CD4-positive, alpha-beta T cell treated with Interleukin-15 for 4 hours (primary cell): ENCODE measurements at places on chromosomes 2 and 18.

DNA sequence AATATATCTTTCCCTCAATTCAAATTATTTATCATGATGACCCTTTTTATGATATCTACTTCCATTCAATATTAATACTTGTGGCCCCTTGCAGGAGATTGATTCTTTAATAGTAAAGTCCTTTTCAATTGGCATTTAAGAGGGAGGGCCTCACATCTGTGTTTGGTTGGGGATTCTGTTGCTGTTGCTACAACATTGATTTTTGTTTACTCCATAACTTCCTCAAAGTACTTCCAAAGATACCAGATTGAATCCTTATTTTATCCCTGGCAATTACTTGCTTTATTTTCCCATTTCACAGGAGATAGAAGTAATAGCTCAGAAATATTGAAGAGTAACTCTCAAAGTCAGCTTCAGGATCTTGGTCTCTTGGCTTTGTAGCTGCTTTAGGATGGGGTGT is 32.8 kb downstream of the MEIS1 start:
- DNase-seq, result no peak

DNA sequence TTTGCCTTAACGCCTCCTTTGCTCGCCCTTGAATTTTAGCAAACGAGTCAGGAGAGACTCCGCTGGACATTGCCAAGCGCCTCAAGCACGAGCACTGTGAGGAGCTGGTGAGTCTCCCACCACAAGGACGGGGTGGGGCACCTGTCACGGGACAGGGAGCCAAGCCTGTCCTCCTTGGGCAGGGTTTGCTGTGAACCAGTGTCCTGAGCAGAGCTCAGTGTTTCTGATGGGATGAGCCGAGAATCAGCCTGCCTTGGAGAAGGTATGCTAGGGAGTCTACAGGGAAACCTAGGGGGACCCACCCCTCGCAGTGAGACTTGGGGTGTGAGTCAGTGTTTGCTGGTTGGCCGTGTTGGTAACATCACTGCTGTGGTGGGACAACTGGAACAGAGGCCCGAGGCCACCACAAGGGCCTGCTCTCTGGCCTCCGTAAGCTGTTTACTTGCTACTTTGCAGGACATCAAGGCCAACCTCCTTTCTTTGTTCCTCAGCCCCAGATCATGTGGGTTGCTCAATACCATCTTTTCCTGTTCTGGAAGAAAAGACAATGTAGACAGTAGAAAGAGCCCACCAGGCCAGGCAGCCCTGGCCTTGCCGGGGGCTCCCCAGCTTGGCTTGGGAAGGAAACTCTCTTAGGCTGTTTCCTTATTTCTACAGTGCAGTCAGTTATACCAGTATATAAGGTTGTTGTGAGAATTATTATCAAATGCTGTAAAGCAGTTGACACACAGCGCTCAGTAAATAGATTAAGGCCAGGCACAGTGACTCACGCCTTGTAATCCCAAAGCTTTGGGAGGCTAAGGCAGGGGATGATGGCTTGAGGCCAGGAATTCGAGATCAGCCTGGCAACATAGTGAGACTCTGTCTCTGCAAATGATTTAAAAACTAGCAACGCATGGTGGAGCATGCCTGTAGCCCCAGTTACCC is 42.4 kb downstream of the ITGB1BP1 start:
- no peak for DNase-seq

DNA sequence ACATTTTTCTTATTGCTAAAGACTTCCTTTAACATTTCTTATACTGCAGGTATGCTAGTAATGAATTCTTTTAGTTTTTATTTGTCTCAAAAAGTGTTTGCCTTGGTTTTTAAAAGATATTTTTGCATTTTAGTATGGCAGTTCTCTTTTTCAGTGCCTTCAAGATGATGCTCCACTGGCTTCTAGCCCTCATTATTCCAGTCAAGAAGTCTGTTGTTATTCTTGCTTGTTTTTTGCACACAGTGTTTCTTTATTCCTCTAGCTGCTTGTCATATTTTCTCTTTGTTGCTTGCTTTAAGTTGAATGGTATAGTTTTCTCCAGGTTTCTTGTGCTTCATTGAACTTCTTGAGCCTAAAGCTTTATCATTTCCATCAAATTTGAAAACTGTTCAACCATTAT is 158.0 kb upstream of the SPHKAP start:
- no peak for DNase-seq

DNA sequence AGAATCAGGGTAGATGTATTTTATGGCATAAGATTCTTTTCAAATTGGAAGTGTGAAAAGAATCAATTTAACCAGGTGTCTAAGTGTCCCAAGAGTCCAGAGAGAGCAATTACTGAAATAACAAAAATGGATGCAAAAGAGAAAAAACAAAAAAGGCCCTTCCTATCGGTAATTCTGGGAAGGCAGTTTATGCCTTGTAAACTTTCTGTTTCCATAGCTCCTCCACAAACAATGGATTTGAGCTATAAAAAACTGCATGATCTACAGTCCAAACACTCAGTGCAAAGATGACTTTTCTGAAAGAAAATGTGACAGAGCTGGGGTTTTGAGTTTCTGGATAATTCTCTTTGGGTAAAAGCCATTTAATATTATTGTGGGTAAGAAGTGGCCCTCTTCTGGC is 366.1 kb downstream of the EN1 start:
- no peak for DNase-seq

GRCh38 chr2:163157411-163157810 is 318.8 kb upstream of the KCNH7 start:
- DNase-seq, result no peak

DNA sequence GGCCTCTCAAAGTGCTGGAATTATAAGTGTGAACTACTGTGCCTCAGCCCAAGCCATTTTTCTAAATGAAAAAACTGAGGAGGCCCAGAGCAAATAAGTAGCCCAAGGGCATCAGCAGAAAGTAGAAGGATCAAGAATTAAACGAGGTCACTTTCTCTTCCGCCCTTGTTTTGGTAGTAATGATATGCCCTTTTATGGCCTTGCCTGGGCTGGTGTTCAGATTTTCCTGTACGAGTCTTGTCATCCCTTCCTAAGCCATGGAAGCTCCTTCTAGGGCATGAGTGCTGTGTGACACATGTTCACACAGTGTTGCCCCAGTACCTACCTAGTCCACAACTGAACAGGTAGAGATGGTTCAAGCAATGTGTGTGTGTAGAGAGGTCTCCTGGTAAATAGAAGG is 6.6 kb downstream of the HPCAL1 start:
- no peak for DNase-seq

GRCh38 chr2:239695728-239696240 is 295.0 kb upstream of the HDAC4 start:
- DNase-seq, result no peak

DNA sequence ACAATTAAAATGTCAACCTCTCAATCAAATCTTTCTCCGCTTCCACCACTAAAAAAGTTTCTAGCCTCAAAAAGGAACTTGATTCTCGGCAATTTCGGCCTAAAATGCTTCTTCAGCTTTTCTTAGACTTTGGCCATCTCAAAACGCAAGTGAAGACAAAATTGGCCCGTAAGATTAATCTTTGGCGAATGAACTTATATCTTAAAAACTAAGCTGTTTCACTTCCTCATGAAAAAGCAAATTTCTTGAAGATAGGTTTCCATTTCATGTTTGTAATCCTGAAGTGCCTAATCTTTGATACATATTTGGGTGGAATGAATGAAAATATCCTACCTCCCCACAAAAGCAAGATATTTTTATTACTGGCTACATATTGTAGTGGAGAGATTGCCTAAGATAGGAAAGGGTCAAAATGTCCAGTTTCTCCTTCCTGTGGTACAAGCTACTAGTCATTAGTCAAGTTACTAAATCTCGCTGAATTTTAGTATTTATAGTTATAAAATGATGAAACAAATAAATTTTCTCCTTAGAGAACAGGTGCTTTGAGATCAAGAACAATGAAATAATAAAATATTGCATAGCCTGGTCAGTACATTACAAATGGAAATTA is 85.4 kb upstream of the ZEB2 start:
- DNase-seq, result no peak

GRCh38 chr2:230668939-230669303 is 43.7 kb upstream of the CAB39 start:
- no peak for DNase-seq

DNA sequence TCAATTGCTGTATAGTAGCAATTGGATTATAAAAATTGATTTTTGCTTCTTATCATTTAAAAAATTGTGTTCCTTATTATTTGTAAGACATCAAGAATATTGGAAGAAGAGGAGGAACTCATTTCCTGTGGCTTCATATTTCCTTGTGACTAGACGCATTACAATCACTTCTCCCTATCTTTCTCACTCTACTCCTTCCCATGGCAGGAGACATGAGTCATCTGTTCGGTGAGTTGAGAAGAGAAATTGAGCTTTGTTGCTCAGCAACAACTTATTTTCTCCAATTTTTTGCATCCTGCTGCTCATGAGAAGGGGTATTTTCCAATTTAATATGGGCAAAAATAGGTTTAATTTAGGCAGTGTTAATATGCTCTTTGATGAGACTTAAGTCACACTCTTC is 1783.9 kb downstream of the SUCLG1 start:
- no peak for DNase-seq

DNA sequence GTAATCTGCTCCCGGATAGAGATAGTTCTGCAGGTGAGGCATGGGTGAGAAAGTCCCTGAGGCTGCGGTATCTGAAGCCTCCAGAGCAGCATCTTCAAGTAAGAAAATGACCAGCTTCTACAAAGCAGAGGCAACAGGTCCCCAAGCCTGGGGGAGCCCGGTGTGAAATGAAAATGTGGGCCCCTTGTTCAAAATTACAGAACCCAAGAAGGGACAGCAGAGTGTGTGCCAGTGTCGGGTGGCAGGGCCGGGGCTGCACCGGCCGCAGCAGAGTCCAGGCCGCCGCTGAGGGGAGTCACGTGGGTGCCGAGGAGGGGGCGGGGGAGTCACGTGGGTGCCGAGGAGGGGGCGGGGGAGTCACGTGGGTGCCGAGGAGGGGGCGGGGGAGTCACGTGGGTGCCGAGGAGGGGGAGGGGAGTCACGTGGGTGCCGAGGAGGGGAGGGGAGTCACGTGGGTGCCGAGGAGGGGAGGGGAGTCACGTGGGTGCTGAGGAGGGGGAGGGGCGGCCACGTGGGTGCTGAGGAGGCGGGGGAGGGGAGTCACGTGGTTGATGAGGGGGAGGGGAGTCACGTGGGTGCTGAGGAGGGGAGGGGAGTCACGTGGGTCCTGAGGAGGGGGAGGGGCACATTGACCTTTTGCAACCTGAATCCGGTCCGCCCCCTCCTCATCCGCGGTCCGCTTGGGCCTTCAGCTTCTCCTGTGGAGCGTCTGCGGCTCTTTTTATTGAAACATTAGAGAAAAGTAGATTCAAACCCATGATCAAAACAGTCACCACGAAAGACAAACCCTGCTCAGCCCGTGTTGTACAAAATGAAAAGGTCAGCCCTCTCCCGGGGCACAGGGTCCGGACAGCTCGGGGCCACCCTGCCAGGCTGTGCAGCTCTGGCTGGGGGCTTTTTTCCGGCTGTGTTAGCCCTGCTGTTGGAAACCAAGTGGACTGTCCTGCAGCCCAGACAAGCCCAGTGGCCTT is 10.4 kb downstream of the COLEC11 start:
- peak; percentile 36 for DNase-seq

- DNase-seq, result no peak
Observed at GRCh38 chr2:31049264-31049663, 89.0 kb downstream of the GALNT14 start.

DNA sequence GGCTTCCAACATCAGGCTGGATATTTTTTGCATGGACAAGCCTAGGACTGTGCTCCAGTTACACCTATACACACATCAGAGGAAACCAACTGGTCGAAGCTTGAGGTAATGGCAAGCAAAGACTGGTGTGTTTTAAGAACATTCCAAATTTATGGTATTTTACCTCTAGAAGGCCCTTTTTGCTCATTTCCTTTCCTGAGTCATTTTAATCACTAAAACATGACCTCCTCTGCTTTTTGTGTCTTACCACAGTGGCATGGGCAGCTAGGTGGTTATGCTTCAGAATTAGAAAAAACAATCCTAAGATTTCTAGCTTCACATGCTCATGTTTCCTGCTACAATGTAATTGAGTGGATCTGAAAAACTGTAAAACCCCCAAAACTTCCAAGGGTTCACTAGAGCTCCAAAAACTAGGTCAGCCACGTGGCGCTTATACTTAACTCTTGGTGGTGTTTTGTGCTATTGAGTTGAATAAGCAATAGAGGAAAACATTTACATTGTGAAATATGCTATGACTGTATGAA is 30.6 kb upstream of the CHRNA1 start:
- no peak for DNase-seq

GRCh38 chr2:173858291-173858731 is 106.9 kb downstream of the SP3 start:
- DNase-seq, result no peak

GRCh38 chr2:100744589-100744988 is 75.3 kb upstream of the NPAS2 start:
- DNase-seq, result no peak

DNA sequence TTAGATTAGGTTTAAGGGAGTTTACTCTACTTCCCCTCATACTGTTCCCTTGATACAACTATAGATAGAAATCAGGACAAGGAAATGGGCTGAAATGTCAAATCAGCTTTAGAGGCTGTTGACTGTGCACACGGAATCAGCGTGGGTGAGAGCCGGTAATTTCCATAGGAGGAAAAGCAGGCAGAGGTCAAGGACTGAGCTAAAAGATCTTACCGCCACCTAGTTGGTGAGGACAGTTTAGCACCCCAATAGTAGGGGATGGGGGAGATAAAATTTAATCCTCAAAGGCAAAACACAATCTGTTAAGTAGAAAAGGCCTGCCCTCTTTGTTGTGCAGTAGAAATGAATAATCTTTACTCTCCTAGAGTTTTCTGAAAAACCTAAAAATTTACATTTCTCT is 1154.5 kb upstream of the CHAC2 start:
- no peak for DNase-seq
